ENCODE measurements at places on chromosomes 13 and 19.
A peak's percentile ranks its signal among the peaks of the same experiment; 100 is the strongest.

GRCh38 chr13:91774397-91774796, 376.0 kb downstream of the GPC5 start:
- DNase-seq: no peak

DNA sequence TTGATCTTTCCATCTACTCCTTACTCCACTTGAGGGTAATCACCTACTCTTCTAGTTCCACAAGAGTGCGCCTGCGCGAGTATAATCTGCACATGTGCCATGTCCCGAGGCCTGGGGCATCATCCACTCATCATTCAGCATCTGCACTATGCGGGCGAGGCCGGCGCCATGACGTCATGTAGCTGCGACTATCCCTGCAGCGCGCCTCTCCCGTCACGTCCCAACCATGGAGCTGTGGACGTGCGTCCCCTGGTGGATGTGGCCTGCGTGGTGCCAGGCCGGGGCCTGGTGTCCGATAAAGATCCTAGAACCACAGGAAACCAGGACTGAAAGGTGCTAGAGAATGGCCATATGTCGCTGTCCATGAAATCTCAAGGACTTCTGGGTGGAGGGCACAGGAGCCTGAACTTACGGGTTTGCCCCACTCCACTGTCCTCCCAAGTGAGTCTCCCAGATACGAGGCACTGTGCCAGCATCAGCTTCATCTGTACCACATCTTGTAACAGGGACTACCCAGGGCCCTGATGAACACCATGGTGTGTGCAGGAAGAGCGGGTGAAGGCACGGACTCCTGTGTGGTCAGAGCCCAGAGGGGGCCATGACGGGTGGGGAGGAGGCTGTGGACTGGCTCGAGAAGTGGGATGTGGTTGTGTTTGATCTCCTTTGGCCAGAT, 2.7 kb upstream of the KLK2 start:
- no peak for DNase-seq

GRCh38 chr19:29926801-29927200, 15.2 kb upstream of the URI1 start:
- no peak for DNase-seq

DNA sequence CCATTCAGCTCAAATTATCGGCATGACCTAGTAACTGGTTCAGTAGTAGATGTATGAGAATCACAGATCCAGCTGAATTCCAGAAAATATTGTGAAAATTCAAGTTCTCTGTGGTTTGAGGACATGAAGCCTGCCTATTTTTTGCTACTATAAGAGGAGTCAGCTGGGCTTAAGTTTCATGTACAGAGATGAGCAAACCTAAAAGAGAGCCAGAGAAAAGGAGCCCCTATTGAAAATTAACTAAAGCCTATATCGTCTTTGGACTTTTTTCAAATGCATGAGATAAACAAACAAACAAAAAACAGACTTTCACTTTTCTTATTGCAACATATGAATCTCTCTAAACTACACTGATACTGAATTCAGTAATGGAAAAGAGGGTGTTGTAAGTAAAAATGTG, 106.8 kb upstream of the SPRY2 start:
- DNase-seq: no peak

DNA sequence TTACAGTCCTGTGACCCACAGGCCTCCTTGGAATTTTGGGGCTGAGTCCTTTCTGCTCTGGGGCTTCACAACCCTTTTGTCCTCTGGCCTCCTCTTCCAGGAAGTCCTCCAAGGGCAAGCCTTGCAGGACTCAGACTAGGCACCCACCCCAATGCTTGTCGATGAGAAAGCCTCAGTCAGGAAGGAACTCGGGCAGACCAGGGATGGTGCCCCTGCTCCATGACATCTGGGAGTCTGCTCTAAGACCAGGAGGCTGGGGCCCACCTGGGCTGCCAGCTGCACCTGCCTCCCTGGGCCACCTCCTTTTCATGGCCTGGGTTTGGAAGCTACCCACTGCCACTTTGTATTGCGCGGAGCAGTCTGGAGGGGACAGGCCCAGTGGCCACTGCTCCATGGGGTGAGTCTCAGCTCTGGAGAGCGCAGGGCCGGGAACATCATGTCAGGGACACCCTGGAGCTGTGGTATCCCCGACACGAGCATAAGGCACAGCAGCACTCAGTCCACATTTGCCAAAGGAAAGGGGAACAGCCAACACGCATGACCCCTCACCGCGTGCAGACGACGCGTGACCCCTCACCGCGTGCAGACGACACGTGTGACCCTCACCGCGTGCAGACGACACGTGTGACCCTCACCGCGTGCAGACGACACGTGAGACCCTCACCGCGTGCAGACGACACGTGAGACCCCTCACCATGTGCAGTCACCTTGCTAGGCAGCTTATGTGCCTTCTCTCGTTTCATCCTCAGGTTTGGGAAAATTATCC, 10.8 kb downstream of the C2CD4C start:
- peak; percentile 6 for DNase-seq

DNA sequence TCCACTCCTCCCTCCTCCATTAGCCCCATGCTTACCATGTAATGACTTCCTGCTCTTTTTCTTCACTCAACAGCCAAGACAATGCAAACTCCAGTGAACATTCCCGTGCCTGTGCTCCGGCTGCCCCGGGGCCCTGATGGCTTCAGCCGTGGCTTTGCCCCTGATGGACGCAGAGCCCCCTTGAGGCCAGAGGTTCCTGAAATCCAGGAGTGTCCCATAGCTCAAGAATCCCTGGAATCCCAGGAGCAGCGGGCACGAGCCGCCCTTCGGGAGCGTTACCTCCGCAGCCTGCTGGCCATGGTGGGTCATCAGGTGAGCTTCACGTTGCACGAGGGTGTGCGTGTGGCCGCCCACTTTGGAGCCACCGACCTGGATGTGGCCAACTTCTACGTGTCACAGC, 2.9 kb upstream of the PPP1R37 start:
- no peak for DNase-seq

GRCh38 chr13:83975655-83976165, 93.4 kb upstream of the SLITRK1 start:
- no peak for DNase-seq

DNA sequence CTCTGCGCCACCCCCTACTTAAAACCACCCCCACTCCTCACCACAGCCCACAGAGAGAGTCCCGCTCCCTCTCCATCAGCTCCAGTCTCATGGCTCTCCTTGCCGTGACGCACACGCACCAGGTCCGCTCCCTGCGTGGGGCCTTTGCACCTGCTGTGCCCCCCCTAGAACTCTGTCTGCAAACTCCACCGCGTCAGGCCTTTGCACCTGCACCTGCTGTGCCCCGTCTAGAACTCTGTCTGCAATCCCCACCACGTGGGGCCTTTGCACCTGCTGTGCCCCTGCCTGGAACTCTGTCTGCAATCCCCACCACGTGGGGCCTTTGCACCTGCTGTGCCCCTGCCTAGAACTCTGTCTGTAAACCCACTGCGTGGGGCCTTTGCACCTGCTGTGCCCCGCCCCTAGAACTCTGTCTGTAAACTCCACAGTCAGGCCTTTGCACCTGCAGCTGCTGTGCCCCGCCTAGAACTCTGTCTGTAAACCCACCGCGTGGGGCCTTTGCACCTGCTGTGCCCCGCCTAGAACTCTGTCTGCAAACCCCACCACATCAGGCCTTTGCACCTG, 4.2 kb downstream of the SHC2 start:
- DNase-seq: no peak

Data from activated CD8-positive, alpha-beta memory T cell treated with anti-CD3 and anti-CD28 coated beads, Interleukin-2, amount 50 U/mL, for 4 hours (primary cell).